ENCODE measurements at places on chromosomes 12 and 14. TPM values are rescaled to one million over a fixed set of nuclear protein-coding genes. Genes with fewer than 3 reads are reported as not detected.

GRCh38 chr12:84950971-84951546 is 38.5 kb upstream of the SLC6A15 start:
- no peak for DNase-seq

GRCh38 chr14:61111731-61112130 is 130.7 kb downstream of the SLC38A6 start:
- no peak for DNase-seq

GRCh38 chr14:62003701-62004100 is 241.5 kb downstream of the SNAPC1 start:
- DNase-seq = no peak

DNA sequence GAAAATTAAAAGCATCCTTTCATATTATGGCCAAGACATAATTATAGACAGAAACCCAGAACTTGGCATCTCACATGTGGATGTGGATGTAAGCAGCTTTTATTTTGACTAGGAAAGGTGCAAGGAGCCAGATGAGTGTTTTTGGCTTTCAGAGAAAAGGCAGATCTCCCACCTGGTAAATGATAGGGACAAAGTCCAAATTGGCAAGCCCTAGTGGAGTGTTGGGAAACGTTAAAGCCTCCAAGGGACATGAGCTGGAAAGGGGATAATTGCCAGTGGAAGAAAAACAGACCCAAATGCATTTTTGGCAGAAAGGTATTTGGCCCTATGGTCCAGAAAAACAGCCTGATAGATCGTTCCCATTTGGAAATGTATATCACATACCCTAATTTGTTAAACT is 60.1 kb downstream of the KLHL28 start:
- DNase-seq = peak; percentile 34

GRCh38 chr12:17062267-17063036 is 456.5 kb upstream of the LMO3 start:
- no peak for DNase-seq

Gene GPR162
- total RNA-seq = 1.4 TPM

Gene L3HYPDH
- total RNA-seq = 44.5 TPM

Data from osteoblast (primary cell).